ENCODE measurements at places on chromosomes 5 and 9.

- no peak for DNase-seq
These were observed 35.8 kb downstream of the WNK2 start for GRCh38 chr9:93219692-93220091.

DNA sequence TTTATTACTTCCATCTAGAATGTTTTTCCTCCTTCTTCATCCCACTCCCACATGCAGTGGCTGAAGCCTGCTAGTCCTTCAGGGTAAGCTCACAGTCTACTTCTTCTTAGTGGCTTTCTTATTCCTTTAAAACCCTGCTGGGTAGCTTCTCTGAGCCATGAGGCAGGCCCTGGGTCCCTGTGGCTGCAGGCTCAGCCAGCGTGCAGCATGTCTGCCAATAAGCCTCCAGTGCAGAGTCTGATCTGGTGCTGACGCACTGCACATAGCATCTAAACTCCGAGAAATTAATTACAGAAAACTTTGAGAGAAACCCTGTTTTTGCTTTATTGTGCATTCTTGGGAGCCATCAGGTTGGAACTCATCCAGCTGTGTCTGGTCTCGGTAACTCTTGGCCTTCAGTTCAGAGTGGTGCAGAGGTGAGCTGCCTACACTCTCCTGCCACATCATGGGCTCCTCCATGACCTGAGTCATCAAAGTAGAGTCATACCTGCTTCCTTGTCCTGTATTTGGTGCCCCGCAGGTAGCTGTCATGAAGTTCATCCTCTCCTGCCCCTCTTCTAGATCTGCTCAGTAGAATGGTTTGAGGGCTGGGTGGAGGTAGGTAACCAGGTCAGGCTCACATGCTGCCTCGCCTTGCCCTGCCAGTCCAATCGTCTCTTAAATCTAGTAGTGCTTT is 339.4 kb downstream of the KDM4C start:
- no peak for DNase-seq

- no peak for DNase-seq
These were observed 103.8 kb upstream of the ZNF618 start for GRCh38 chr9:113772121-113772810.

GRCh38 chr5:11890777-11891176 is 13.5 kb downstream of the CTNND2 start:
- no peak for DNase-seq

GRCh38 chr9:131885144-131885609 is 145.3 kb upstream of the RAPGEF1 start:
- DNase-seq: no peak

DNA sequence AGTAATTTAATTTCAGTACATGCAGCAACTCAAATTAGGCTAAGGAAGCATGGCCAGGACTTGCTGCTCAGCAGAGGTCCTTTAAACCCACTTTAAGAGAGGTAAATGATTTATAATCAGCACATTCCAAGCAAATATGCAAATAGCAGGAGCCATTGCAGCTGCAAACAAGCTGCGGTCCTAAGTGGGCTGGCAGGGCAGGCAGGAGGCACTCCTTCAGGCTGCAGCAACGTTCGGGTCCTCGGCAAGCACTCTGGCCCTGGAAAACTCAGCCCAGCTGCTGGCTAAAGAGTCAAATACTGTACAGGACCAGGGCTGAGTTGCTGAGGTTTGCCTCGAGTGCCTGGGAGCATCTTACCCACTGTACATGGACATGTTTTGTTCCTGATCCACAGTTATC is 126.9 kb downstream of the FSTL4 start:
- DNase-seq: no peak

DNA sequence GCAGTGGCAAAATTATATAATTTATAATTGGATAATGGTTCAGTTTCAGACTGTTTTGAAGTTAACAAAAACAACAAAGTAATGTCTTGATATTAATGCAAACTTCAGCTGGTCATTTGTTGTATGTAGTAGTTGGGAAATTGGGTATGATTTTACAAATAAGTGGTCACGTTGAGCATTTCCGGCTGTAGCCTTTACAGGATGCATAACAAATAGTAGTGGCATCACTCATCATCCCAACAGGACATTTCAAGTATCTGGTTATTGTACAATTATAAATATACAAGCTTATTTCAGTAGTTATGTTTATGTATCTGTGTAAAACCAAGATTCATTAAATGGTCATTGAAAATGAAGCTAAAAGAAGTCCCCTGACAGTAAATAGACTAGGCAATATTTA is 72.9 kb downstream of the SMIM15 start:
- DNase-seq: no peak

- no peak for DNase-seq
These were observed 99.2 kb downstream of the MED27 start for GRCh38 chr9:131980267-131981016.

DNA sequence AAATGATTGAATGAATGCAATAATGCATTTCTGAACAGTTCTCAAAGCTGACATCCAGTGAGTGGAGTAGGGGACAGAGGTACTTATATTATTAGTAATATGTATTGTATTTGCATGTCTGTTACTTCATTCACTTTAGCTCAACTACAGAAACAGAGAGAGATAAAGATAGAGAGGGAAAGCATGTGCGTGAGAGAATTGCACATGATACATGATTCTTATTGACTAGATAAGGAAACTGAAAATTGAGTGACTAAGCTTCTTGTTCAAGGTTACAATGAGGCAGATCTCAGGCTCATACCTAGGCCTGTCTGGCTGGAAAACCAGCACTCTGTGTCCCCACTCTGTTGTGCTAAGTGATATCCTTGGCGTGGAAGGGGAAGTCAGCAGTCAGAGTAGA is 337.7 kb upstream of the KLF4 start:
- DNase-seq: peak; percentile 9

GRCh38 chr9:87109231-87109631 is 161.9 kb upstream of the GAS1 start:
- DNase-seq: no peak

- no peak for DNase-seq
These were observed 14.7 kb downstream of the TRAF2 start for GRCh38 chr9:136900988-136901515.

GRCh38 chr5:58759745-58760144 is 176.9 kb downstream of the RAB3C start:
- DNase-seq: peak; percentile 52

GRCh38 chr9:16622541-16622940 is 247.9 kb downstream of the BNC2 start:
- DNase-seq: no peak

- DNase-seq: no peak
These were observed 115.5 kb upstream of the RANBP3L start for GRCh38 chr5:36417221-36417620.

DNA sequence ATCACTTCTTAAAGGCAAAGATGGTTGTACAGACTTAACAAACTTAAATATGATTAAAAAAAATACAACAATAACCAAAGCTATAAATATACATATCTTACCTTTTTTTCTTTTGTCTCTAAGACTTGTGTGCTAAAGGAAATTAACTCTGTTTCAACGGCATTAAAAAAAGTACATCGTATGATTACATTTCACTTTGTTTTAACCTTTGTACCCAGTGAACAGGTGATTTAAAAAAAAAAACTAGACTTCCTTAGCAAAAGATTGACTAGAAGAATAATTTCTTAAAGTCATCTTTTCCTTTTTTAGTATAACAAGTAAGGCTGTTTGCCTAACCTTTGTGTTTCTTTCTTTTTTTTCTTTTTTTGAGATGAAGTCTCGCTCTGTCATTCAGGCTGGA is at the start of gene LRRC19:
Gene LRRC19 (minus strand): TSS at position 182 of the 400 bp plus-strand sequence. CDS start 5,978 bp downstream, outside the sequence.
- no peak for DNase-seq

- DNase-seq: no peak
These were observed 128.5 kb downstream of the VPS13A start for GRCh38 chr9:77305622-77306400.

- peak; percentile 51 for DNase-seq
These were observed 39.6 kb downstream of the SFXN1 start for GRCh38 chr5:175517824-175518450.

- no peak for DNase-seq
These were observed 18.3 kb downstream of the DOCK2 start for GRCh38 chr5:169655353-169655752.

GRCh38 chr5:6806668-6807067 is 93.4 kb downstream of the TENT4A start:
- DNase-seq: no peak

DNA sequence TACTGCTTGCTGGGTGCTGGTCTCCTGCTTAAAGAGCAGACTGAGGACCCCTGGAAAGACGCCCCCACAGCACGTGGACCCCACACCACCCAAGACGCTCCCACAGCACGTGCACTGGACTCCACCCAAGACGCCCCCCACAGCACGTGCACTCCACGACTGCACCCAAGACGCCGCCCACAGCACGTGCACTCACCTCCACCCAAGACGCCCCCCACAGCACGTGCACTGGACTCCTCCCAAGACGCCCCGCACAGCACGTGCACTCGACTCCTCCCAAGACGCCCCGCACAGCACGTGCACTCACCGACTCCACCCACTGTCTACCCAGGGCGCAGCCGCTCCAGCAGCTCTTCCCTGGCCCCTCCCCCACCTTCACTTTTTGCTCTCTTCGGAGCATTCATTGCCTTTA is 50.5 kb downstream of the EHMT1 start:
- peak; percentile 66 for DNase-seq

DNA sequence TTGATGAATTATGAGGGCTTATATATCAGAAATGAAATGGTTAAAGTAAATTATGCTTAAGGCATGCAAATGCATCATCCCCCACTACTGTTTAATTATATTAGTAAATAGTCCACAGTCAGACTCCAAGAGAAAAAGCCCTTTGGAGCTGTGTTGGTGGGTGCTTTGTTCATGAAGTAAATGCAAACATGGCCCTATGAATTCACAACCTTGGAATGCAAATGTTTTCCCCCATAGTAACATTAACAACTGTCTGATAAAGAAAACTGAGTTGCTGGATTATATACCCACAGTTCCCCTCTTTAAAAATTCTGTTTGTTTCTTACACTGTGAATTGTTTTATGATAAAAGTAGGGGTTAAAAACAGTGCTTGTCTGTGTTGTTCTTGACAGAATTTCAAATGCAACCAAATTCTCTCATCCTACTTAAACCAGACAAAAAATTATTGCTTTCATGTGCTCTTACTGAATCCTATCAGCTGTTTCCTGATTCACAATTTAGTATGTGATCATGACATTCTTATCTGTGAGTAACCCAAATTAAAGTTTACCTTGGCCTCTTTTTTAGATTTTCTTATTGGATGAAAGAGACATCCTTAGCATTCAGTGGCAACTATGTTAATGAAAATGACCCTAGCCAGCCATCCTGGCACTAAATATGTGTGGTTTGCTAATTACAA is 48.5 kb upstream of the SNCAIP start:
- DNase-seq: no peak

DNA sequence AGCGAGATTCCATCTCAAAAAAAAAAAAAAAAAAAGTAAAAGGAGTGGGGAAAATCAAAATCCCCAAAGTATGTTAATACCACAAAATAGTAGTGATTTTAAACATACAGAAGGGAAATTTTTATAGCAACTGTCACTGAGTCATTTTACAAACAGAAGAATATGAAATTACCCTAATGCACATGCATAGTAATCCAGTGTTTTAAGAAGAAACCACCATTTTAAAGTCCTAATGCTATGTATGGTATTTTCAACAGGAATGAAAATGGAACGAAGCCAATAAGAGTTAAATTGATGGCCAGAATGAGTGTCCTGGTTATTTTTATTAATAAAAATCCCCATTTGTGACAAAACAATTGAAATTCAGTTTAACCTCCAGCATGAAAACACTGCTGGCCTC is 26.7 kb upstream of the NXNL2 start:
- DNase-seq: no peak

- DNase-seq: no peak
These were observed 152.2 kb downstream of the SYK start for GRCh38 chr9:90953805-90954204.

GRCh38 chr9:438066-438465 is 223.4 kb downstream of the DOCK8 start:
- DNase-seq: no peak

DNA sequence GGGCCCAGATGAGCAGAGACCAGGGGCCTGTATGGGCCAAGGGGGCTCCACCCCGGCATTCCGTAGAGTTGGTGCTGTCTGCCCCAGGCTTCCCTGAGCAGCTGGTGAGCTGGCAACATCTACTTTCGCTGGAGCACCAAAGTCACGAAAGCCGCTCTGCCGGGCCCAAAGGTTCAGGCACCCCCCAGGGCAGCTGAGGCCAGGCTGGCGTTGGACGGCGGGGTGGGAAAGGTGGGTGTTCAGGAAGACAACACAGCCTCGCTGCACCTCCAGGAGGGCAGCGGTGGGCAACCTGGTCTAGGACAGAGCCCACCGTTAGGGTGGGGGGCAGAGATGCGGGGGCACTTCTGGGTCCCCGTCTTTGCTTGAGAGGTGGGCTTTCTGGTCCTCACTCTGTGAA is 30.1 kb upstream of the TMEM250 start:
- DNase-seq: no peak

DNA sequence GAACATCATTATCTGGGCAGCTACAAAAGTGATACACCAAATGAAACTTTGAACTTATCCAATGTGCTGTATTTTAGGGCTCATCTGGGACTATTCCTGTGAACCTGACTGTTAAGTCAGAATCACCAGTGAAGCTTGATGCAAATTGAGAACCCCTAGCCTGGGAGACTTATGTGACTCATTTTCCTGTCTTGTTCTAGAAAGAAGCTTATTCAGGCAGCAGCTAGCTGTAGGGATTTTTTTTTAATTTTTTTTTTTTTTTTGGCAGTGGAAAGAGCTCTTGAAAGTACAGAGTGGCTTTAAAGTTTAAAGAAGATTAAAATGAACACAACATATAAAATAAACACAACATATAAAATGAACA is 81.1 kb upstream of the TNFAIP8 start:
- no peak for DNase-seq

- DNase-seq: peak; percentile 13
These were observed 673 bp downstream of the CDC25C start for GRCh38 chr5:138330813-138331448.

- DNase-seq: peak; percentile 78
These were observed 7.7 kb downstream of the RANBP6 start for GRCh38 chr9:6007770-6008168.

DNA sequence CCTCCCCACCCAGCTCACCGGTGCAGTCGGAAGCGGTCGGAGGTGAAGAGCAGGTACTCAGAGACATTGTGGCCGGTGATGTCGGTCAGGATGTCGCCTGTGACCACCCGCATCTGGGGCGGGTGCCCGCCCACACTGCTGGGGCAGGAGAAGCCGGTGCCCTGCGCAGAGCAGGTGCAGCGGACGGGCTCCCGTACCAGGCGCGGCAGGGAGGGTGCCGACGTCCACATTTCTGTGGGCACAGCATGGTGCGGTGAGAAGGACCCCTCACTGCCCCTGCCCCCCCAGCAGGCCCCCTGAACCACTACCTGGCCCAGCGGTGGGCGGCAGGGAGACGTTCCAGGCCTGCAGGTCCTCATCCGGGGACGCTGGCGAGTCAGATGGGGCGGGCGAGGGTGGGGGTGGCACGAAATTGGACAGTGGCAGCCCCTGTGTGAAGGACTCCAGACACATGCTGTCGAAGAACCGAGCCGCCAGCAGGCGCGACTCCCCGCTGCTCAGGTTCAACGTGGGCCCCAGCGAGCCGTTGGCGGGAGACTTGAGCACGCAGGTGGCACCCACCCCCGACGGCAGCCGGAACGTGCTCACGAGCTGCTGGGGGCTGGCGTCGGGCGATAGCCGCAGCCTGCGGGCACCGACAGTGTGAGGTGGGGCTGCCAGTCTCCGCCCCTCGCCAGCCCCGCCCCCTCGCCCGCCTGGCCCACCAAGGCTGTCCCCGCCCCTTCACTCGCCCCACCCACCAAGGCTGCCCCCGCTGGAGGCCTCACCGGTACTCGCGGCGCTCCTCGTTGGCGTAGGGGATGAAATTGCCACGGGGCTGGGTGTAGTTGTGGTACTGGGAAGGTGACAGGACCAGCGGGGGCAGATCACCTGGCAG is 15.1 kb downstream of the ABCA2 start:
- no peak for DNase-seq
